ENCODE measurements at places on chromosomes 4 and X.

GRCh38 chr4:139171876-139172691 lies 4.9 kb downstream of the ELF2 start:
- DNase-seq, result peak; percentile 72

GRCh38 chr4:72842323-72842722 lies 227.2 kb downstream of the COX18 start:
- no peak for DNase-seq

DNA sequence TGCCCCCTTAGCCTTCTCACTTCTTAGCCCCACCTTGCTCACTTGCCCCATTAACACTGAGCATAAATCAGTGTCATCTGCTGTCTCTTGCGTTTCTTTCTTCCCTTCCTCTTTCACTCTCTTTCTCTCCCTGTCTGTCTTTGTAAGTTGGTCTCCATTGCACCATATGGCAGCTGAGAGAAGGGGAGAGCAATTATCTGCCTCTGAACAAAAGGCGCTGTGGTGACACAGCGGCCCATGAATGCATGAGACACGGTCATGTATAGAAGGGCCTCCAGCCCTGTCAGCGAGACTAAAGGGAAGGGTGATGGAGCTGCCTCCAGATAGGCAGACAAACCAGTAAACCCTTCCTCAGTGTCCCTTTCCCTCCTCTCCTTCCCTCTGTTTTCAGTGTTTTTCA lies 88.8 kb upstream of the PCDH18 start:
- peak; percentile 43 for DNase-seq

- DNase-seq, result no peak
These were observed at the start of gene MXD4 for GRCh38 chr4:2261853-2262144. TSS of gene MXD4 (minus strand) at chr4:2262109. CDS start at chr4:2261980, 129 bp downstream.

GRCh38 chr4:122772311-122772710 lies 39.8 kb downstream of the BBS12 start:
- no peak for DNase-seq

DNA sequence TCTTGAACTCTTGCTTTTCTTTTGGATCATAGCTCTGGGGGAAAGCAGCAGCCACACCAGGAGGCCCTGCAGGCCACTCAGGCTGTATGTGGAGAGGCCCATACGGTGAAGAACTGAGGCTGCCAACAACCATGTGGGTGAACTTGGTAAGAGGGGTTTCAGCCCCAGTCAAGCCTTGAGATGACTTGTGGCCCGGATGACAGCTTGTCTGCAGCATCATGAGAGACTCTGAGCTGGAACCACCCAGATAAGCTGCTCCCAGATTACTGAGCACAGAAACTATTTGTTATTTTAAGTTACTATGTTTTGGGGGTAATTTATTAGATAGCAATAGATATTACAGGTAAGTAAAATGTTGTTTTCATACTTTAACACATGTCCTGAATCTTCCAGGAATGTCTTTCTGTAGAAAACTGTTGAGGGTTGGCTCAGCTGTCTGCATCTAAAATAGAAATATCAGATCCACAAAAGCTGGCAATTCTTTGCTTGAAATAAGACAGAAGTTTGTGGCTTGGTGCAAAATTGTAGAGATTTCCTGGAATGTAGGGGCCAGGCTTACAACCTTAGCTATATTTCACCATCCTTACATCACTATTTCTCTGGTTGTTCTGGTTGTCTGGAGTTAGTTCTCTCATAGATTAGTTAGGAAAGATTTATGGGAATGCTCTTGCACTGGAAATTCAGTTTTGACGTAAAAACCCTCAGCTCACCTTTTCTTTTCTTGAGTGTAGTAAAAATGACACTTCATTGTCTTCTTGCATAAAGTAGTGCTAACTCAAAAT lies 272.1 kb downstream of the RAPGEF2 start:
- no peak for DNase-seq

DNA sequence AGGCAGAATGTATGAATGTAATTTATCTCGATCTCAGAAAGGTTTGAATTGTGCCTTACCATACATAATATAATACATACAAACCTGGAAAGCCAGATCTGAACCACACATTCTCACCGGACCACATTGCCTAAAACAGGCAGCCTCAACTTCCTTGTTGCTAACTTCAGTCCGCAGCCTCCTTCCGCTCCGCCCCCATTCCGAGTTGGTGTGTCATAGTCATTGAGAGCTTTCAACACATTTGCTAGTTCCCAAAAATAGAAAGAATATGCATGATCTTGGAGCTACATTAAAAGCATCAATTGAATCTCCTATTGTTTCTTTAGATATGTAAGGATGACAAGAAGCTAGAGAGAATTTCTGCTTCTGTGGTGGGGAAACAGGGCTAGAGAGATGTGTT lies 127.2 kb downstream of the ARHGEF9 start:
- no peak for DNase-seq

GRCh38 chrX:56279863-56280262 lies 47.7 kb downstream of the KLF8 start:
- DNase-seq, result no peak

GRCh38 chrX:30680618-30681017 lies 27.4 kb downstream of the GK start:
- DNase-seq, result no peak

DNA sequence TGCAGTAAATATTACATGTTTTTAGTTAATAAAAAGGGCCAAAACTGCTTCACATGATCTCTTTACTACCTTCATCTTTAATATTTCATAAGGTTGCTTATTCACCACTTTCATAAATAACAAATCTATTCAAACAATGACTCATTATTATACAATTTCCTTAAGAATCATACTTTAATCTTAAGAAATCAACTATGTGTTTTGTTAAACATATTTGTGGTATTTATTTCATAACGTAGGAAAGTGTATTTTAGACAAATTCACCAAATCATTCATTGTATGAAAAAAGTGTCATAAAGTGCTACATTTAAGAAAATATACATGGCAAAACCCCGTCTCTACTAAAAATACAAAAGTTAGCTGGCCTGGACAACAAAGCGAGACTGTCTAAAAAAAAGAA lies 150.5 kb upstream of the RXFP1 start:
- DNase-seq, result no peak

- no peak for DNase-seq
These were observed 277.6 kb upstream of the NWD2 start for GRCh38 chr4:36966756-36967460.

- DNase-seq, result no peak
These were observed 54.3 kb downstream of the GPRIN3 start for GRCh38 chr4:89253311-89253710.

All from DMS 273 treated with DMSO at 0.1 percent for 48 hours (cell line).